RPMI8226 (cell line): ENCODE measurements at places on chromosomes 1 and 21.

DNA sequence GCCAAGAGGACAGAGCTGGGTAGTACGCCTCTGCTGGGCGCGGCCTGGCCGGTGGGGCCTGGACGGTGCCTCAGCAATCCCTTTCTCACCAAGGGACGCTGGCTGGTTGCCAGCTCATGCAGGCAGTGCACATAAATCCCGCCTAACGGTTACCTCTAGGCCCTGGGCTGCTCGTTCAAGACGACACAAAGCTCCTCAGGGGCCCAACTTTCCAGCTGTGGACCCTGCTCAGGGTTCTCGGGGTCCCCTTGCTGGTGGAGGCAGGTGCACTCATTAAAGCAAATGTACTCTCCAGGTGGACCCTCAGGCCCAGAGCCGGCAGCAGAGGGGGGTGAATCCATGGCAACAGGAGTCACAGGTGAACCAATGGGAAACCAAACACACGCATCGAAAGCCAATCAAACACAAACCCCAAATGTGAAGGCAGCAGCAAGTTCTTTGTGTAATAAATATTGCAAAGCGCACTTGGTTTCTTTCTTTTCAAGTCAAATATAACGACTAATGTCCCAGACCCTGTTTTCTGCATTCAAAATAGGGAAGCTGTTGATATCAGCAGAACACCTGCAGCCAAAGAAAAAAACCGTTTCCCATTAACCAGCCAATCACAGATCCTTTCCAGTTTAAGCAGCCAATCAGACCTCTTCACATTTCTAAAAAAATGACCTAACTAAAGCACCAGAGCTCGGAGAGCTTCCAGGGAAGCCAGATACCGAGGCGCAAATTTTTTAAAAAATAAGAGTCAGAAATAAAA lies 26.1 kb upstream of the CLSTN1 start:
- peak; percentile 62 for DNase-seq

DNA sequence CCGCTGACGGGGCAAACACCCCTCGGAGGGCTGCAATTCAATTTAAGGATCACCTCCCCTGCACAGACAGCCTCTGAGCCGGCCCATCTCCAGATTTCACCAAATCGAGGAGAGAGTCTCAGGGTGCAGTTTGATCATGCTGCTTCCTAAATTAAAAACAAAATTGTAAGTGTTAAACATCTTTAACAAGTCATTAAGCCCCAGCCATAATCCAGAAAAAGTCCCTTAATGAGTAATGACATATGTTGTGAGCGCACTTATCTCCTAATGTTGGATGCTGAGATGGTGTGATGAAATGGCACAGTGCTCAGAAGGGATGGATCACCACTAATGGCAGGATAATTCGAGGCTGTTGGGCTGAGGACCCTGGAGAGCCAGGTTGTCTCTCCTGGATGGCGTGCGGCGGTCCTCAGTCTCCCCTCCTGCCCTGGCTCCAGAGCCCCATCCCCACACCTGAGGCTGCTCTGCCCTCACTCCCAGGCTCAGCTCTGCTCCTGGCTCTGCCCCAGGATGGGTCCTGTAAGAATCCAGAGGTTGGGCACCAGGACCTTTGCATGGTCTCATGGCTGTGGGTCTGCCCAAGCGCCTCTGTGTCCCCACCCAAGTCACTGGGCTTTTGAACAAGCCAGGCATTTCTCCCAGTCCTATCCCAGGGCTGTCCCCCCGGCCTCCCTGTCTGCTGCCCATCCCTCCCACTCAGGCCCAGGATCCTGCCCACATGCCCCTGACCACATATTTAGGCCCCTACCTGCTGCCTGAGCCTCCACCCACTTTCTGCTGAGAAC lies 224.4 kb upstream of the POU3F1 start:
- no peak for DNase-seq

- no peak for DNase-seq
Observed at GRCh38 chr1:64433747-64434146, 36.2 kb upstream of the CACHD1 start.

- peak; percentile 20 for DNase-seq
Observed at GRCh38 chr1:112618114-112618720, 724 bp downstream of the ST7L start.

- DNase-seq, result no peak
Observed at GRCh38 chr1:58013237-58013636, 533.3 kb downstream of the OMA1 start.

GRCh38 chr1:181637998-181638397 lies 154.7 kb downstream of the CACNA1E start:
- DNase-seq, result no peak

GRCh38 chr1:160708118-160708517 lies 3.5 kb downstream of the CD48 start:
- DNase-seq, result no peak

GRCh38 chr1:120954736-120955135 lies 65.2 kb downstream of the PPIAL4A start:
- no peak for DNase-seq

- no peak for DNase-seq
Observed at GRCh38 chr1:31734582-31735107, 29.5 kb downstream of the ADGRB2 start.

DNA sequence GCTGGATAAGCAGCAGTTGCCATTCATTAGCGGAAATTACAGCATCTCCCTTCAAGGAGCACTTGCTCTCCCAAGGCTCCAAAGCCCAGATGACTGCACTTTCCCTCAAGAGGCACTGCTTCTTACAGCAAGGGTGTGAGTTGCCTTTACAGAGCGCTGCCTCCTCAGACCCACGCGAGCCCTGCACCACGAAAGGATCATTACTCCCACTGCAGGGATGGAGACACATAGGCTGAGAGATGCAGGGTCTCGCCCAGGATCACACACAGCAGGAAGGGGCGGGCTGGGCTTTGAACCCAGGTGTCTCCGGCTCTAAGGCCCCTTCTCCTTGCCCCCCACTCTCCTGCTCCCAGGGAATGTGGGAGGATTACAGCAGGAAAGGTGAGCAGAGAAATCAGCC lies 405.5 kb downstream of the MATN1 start:
- no peak for DNase-seq

DNA sequence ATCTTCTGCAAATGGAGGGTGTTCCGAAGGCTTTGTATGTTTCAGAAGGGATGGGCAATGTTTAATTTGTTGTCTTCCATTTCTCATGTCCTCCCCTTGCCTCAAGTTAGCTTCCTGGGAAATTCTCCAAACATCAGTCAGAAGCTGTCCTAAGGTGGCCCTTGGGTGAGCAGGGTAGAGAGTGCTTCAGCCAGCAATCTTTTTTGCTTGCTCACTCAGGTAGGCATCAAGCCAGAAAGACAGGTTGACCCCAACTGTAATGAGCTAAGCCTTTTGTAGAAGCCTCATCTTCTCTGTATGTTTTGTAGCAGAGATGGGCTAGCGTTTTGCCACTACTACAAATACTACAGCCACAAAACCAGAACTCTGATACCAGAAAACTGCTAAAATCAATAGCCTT lies 321.5 kb upstream of the FAM78B start:
- peak; percentile 55 for DNase-seq

GRCh38 chr1:42057800-42058199 lies 95.4 kb upstream of the GUCA2B start:
- no peak for DNase-seq

- DNase-seq, result no peak
Observed at GRCh38 chr21:41945982-41946381, 7.8 kb downstream of the C2CD2 start.
